ENCODE measurements at places on chromosomes 6 and 20. TPM values are rescaled to one million over a fixed set of nuclear protein-coding genes. Genes with fewer than 3 reads are reported as not detected.

- DNase-seq = no peak
Observed at GRCh38 chr6:134014588-134015137, 37.8 kb downstream of the SLC2A12 start.

DNA sequence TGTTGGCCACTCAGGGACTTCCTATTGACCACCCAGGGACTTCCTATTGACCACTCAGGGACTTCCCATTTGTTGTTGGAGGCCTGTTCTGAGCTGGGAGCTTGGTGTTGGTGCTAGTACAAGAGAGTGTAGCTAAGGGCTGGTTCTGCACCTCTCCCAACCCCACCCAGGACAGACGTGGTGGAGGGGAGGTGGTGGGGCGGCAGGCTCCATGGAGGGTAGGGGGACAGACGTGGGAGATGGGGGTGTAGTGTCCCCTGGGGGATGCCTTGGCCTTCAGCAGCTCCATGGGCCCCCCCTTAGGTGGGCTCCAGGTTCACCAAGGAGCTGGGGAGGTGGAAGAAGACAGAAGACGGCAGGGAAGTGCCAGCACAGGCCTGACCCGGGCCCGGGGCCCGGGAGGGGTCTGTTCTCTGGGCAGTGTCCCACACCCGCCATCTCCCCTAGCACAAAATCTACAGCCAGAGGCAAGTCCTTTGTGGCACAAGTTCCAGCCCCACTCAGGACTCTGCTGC lies 33.9 kb downstream of the CHRNA4 start:
- DNase-seq = no peak

Gene OR2H1
- total RNA-seq = not detected

Gene RFX6
- not detected for total RNA-seq

Gene LRRC1
- 5.3 TPM for total RNA-seq

DNA sequence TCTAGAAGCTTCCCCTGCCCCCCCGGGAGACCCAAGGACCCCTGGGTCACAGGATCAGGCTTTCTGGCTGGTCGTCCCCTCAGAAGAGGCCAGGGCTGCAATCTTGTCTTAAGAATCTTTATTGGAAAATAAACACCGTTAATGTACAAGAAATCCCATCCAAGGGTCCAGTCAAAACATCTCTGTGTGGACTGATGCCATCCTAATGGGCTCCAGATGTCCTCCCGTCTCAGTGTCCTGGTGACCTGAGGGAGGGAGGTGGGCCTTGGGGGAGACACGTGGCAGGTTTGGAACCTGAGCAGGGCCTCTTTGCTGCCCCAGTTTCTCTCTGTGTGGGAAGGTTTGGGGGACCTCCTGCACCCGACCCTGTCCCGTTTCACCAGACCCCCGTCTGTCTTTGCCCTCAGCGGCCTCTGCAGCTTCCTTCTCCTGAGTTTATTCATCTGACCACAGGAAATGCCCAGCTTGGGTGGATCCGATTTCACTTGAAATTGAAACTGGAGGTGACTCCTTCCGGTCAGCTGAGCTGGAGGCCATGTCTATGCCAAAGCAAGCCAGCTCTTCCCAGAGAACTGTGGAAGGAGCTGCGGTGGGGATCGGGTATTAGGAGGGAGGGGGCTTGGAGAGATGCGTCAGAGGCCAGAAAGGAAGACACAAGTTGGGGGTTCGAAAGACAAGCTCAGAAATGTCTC lies 75.1 kb downstream of the SLC2A10 start:
- no peak for DNase-seq

Gene CYP39A1
- 7.0 TPM for total RNA-seq

Gene QRSL1
- 17.1 TPM for total RNA-seq

GRCh38 chr6:26157251-26158075 lies 70.2 kb downstream of the HFE start:
- no peak for DNase-seq

Gene RSPH4A
- 0.16 TPM for total RNA-seq

DNA sequence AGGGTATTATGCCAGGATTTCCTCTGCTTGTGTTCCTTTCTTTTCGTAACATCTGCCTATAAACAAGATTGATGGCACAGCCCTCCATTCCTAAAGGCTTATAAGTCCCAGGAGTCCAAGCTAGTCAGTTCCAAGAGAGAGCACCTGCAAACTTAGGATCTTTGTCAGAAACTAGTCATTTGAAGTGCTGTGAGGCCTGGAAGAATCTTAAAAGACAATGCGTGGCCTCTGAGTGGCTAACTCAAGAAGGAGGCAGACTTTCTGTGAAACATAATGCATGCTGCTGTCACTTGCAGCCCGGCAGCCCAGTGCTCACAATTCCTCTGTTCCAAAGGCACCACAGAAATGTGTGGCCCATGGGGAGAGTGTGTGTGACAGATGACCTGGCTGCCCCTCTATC lies 135.0 kb upstream of the SUPT3H start:
- no peak for DNase-seq

DNA sequence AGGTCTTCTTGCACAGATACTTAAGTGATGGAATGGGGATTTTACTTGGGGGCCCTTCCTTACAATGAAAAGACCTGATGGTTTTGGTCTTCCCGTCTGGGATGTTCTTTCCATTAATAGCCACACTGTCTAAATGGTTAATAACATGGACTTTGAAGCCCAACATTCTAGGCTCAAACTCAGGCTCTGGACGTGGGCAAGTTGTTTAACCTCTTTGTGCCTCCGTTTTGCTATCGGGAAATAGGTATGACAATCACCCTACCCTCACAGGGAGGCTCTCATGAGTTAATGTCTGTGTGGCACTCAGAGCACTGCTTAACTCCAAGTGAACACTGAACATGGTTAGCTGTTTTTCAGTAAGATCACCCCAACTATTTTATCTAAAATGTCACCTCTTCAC lies 360.7 kb upstream of the FLRT3 start:
- DNase-seq = no peak

Gene DCDC2
- total RNA-seq = not detected

DNA sequence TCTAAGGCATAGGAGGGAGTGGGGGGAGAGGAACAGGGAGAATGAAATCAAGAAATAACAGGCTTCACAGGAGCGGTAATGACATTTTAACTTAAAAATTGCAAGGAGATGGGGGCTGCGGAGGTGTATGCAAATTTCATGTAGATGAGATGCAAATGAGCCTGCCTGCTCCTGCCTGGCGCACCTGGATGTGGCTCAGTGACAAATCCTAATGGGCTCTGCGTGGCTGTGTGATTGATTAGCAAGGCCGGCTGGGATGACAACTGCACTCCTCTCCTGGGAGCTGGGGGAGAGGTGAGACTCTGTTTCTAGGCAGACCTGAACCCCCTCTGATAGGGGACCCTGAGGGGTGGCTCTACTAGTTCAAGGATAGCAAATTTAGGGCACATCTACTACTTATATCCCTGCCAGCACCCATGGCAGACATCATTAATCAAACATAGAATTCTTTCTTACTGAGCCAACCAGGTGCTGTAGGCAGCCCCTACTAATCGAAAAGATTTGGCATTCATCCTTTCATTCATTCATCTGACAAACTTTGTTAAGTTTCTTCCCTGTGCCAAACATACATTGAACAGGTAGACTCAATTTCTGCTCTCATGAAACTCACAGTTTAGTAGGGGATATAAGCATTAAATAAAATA lies 38.4 kb upstream of the TGM2 start:
- no peak for DNase-seq

Gene HLA-DRB5
- 1.7 TPM for total RNA-seq

DNA sequence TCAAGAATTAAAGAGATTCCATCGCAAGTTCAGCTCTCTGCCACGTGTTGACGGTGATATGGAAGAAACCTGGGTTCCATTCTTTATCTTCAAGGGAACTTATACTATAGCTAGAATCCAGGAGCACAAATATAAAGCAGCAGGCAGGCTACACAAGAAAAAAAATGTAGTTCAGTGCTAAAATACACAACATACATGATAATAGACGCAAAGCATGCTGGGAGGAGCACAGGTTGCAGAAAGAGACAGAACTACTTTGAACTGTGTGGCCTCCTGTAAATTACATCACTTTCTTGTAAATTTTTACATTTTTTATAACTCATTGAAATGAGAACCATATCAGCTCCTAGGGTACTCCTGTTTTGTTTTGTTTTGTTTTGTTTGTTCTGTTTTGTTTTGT lies 53.8 kb upstream of the RBM24 start:
- DNase-seq = no peak

GRCh38 chr20:35150846-35151579 lies 3.9 kb upstream of the EDEM2 start:
- no peak for DNase-seq

DNA sequence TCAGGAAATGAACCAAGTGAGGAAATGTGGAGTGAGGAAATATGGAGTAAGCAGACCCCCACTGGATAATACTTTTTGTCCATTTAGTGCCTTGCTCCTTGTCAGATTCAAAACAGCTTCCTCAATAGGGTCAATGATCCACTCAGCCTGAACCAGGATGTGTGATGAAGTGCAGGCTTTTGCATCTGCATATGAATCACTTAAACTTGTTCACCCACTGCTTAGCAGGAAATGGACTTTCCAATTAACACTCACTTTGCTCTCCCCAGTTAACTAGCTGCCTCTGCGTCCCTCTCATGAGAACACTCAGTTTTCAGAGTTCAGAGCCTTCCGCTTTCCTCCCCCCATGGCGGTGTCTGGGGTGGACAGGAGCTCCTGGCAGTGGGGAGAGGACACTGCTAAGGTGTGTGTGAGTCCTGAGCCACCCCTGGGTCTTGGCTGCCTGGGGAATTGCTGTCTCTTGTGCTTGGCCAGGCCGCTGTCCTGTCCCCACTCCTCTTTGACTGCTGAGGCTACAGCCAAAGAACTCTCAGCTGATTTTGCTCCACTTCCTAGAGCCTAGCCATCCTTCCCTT lies 621.8 kb downstream of the CDH26 start:
- DNase-seq = no peak

GRCh38 chr6:42522942-42523814 lies 40.7 kb upstream of the UBR2 start:
- DNase-seq = no peak

Gene GATA5
- total RNA-seq = 6.9 TPM

DNA sequence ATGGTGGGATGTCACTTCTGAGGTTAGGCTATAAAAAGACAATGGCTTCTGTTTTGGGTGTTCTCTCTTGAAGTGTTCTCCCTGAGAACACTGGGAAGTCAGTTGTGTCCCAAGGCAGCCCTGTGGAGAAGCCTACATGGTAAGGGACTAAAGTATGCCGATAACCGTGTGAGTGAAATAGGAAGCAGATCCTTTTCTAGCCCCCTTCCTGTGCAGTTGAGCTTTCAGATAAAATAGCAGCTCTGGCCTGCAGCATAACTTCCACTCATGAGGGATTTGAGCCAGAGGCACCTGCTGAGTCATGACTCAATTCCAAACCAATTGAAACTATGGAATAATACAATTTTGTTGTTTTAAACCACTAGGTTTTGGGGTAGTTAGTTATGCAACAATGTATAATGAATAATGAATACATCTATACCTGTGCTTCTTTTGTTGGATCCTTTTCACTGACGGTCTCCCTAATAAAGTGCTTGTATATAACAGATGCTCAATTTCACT lies 241.6 kb downstream of the TFAP2B start:
- no peak for DNase-seq

Gene SIM1
- total RNA-seq = not detected

DNA sequence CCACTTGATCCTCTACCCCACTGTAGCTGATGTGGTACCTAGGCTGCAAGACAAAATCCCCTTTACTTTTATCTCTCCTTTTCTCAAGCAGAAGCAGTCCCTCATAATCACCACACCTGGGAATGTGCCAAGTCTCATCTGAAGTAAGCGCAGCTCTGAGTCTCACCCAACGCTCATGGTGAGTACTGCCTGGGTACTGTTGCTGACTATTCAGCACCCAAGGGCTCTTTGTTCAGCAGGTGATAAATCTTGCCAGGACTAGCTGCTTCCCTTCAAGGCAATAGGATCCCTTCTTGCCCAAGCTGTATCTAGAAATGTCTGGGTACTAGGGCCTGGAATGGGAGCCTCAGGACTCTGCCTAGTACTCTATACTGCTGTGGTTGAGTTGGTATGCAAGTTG lies 70.9 kb downstream of the GCLC start:
- DNase-seq = no peak

DNA sequence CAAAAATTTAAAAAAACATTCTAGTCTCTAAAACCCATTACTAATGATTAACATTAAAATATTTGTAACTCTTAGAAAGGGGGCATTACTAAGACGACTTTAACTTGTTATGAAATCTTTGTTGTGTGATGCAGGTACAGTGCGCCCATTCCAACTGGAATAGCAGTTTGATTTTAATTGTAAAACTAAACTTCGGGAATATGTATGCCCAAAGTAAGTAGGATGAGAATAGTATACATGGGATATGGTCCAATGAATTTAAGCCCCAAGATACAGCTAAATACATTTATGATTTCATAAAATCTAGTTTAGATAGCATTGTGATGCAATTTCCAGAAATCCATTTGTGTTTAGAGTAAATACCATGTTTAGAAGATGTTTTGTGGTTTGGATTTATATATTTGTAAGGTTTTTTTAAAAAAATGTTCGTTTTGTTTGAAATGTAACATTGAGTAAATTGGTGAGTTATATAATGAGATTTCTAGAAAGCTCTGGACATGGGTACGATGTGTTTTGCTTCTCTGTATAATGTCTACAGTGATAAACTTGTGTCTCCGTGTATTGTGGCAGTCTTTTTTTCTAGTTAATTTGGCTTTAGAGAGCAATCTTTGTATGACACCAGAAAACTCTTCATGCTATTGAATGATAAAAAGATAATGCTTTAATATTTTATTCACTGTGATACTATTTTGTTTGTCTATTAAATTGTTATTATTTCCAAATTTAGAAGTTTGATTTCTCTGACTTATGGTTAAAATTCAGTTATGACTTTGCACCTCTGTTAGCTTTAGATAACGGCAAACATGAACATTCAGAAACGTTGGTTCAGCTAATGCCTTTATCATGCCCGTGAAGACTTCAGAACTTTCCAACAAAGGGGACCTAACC lies 54.8 kb downstream of the RNF182 start:
- no peak for DNase-seq

- no peak for DNase-seq
Observed at GRCh38 chr6:37878150-37878710, 58.7 kb downstream of the ZFAND3 start.

Gene TRIM40
- not detected for total RNA-seq

GRCh38 chr6:154245506-154245905 lies 111.1 kb downstream of the IPCEF1 start:
- DNase-seq = no peak

DNA sequence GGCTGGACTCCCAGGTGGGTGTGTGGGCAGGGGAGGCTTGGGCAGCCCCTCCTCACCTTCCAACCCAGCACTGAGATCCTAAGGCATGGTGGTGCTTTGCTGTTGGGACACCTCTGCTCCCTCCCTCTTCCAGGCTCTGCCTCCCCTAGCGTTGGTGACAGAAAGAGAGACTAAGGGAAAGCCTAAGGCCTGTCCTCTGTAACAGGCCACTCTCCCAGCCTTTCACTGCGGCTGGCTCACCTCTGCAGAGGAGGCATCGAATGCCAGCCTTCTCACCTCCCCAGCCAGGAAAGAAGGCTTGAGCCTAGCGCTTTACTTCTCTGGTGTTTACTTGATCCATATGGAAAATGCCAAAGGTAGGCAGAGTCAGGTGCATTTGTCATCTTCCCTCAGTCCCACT lies 3.5 kb upstream of the CDH26 start:
- DNase-seq = no peak

All from right atrium auricular region (tissue), 2 donors.